ENCODE measurements at places on chromosomes 1 and 21. TPM values are rescaled to one million over a fixed set of nuclear protein-coding genes. Genes with fewer than 3 reads are reported as not detected.

The OR2L3 gene
- polyA plus RNA-seq, result not detected

The ITPKB gene
- polyA plus RNA-seq, result 25.1 TPM

The FABP3 gene
- polyA plus RNA-seq, result 134 TPM

The NPL gene
- polyA plus RNA-seq, result 10.4 TPM

The SLC30A10 gene
- polyA plus RNA-seq, result 0.10 TPM

The PCAT6 gene
- 2.7 TPM for polyA plus RNA-seq

The RUNX3 gene
- polyA plus RNA-seq, result 0.72 TPM

The NPPB gene
- polyA plus RNA-seq, result not detected
